Tongue (tissue), 3 donors: ENCODE measurements at places on chromosomes 2 and 18. TPM values are rescaled to one million over a fixed set of nuclear protein-coding genes. Genes with fewer than 3 reads are reported as not detected.

EGR4 gene
- not detected for total RNA-seq

AQP12B gene
- not detected for total RNA-seq

UGT1A8 gene
- total RNA-seq, result 0.31 TPM

USP34 gene
- 162 TPM for total RNA-seq

DIPK1C gene
- total RNA-seq, result 7.9 TPM

ASPRV1 gene
- 0.62 TPM for total RNA-seq

C2orf78 gene
- total RNA-seq, result not detected

CPS1 gene
- 2.8 TPM for total RNA-seq

INPP1 gene
- total RNA-seq, result 16.7 TPM

CABLES1 gene
- total RNA-seq, result 2.8 TPM

DOK6 gene
- total RNA-seq, result 3.9 TPM

MYO3B gene
- 1.8 TPM for total RNA-seq

CAMKMT gene
- total RNA-seq, result 9.9 TPM

TEX44 gene
- total RNA-seq, result not detected

FMNL2 gene
- 30.8 TPM for total RNA-seq
